ENCODE measurements at places on chromosomes 7 and 10. TPM values are rescaled to one million over a fixed set of nuclear protein-coding genes. Genes with fewer than 3 reads are reported as not detected.

The EGFR gene
- 78.3 TPM for total RNA-seq

The NPSR1 gene
- not detected for total RNA-seq

The CALY gene
- not detected for total RNA-seq

The C10orf53 gene
- not detected for total RNA-seq

The MYL10 gene
- not detected for total RNA-seq

The DCLRE1C gene
- total RNA-seq = 11.3 TPM

The TRIM73 gene
- 4.4 TPM for total RNA-seq

The C10orf105 gene
- 0.52 TPM for total RNA-seq

The KLF14 gene
- total RNA-seq = not detected

The GOLGA7B gene
- total RNA-seq = 0.98 TPM

The FASTK gene
- total RNA-seq = 54.2 TPM

GRCh38 chr7:26449175-26450165 is 157.8 kb downstream of the SNX10 start:
- DNase-seq = no peak
- H3K27me3 ChIP-seq = no peaks in the 10 kb centered on the region
- H3K27ac ChIP-seq = no peak overlapping the region
- no peak overlapping the region for H3K4me3 ChIP-seq
- no peaks in the 10 kb centered on the region for H3K4me1 ChIP-seq

DNA sequence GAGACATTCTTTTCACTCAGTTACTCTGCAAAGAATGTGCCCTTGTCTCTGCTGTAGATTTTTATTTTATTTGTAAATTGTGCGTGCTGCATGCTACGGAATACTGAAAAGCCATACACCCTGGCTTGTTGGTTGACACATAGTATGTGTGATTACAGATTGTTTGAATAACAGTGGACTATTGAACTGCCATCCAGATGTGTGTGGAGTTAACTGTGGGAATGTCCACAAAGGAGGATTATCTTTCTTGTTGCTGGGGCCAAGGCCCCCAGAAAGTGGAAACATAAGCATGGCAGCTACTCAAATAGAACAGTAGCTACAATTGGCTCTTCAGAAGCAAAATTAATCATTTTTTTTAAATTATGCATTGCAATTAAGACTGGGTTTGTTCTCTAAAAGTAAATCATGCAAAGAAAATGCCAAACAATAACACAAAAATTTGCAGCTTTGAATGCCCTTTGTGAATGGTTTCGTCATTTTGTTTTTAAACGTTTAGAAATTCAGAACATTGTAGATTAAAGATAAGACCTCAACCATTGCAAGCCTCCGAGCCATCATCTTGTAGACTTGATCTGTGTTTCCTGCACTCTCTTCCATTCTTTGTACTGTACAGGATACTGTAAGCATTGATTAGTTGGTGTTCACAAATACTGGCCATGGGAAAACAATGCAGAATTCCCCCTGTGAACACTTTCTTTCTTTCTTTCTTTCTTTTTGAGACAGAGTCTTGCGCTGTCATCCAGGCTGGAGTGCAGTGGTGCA is 210.3 kb upstream of the TCF7L2 start:
- H3K27me3 ChIP-seq = no peaks in the 10 kb centered on the region
- H3K36me3 ChIP-seq = no peaks in the 10 kb centered on the region
- no peak for DNase-seq
- no peak overlapping the region for H3K4me3 ChIP-seq
- H3K4me1 ChIP-seq = peaks cover 17% of the 10 kb centered on the region

DNA sequence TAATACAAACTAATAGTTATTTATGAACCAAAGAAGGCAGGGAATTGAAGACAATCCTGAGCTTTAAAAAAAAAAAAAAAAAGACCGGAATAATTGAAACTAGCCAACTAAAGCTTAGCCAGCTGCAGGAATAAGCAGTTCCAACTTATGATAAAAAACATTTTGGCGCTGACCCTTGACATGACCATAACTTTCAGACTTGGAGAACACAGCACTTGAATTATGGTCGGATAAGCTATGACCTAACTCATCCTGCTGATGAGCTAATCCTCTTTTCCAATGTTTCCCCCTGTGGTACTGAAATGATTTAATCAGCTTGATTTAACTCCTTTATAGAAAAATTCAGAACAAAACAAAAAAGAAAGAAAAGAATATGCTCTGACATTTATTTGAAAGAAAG is 181.8 kb downstream of the DGKB start:
- no peaks in the 10 kb centered on the region for H3K27me3 ChIP-seq
- no peak for DNase-seq
- H3K27ac ChIP-seq = no peak overlapping the region
- H3K4me1 ChIP-seq = no peaks in the 10 kb centered on the region

DNA sequence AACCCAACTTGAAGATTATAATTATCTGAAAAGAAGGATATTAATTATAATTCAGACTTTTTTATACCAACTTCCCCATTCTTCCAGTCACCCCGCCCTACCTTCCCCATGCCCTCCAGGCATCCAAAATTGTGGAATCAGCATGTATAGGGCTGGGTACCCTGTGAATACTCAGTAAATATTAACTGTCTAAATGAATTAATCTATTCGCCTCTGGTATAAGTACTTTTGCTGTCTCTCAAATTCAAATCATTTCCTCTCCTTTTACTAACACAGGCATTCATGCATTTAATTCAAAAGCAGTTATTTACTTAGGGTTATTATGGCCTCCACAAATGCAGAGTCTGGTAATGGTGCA is 26.5 kb upstream of the GOT1 start:
- H3K4me1 ChIP-seq = no peaks in the 10 kb centered on the region
- H3K4me3 ChIP-seq = no peak overlapping the region
- no peak overlapping the region for H3K27ac ChIP-seq
- peaks cover 28% of the 10 kb centered on the region for H3K27me3 ChIP-seq

DNA sequence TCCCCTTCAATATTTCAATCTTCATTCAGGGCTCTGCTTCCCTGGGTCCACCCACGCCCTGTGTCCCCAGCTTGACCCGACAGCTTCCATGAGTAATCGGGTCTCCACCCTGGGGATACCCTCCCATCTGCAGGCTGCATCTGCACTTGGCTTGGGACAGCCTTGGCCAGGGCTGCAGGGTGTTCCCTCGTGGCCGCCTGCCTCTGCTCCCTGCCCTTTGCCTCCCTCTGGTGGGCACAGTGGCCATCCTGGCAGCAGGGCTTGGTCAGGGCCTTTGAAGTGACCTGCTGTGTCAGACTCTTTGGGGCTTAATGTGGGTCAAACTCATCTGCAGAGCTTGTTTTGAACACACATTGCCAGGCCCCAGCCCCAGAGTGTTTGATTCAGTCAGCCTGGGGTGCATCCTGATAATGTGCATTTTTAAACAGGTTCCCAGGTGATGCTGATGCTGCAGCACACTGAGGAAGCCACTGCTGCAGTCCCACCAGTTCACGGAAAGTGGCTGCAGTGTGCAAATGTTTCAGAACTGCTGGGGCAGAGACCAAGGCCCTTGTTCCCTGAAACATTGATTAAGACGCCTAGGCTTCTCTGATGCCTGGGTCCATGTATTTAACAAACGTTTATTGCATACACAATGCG is 80.7 kb upstream of the SEC61G start:
- H3K4me3 ChIP-seq = no peak overlapping the region
- H3K4me1 ChIP-seq = no peaks in the 10 kb centered on the region
- H3K36me3 ChIP-seq = no peaks in the 10 kb centered on the region
- no peak overlapping the region for H3K27ac ChIP-seq
- DNase-seq = peak; percentile 86

DNA sequence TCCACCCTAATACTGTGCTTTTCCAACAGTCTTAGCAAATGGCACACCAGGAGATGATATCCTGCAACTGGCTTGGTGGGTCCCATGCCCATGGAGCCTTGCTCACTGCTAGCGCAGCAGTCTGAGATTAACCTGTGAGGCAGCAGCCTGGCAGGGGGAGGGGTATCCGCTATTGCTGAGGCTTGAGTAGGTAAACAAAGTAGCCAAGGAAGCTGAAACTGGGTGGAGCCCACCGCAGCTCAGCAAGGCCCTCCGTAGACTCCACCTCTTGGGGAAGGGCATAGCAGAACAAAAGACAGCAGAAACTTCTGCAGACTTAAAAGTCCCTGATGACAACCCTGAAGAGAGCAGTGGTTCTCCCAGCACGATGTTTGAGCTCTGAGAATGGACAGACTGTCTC is 399.0 kb downstream of the CCSER2 start:
- no peaks in the 10 kb centered on the region for H3K4me1 ChIP-seq
- no peak for DNase-seq
- H3K27me3 ChIP-seq = no peaks in the 10 kb centered on the region
- H3K36me3 ChIP-seq = no peaks in the 10 kb centered on the region
- no peak overlapping the region for H3K27ac ChIP-seq

GRCh38 chr10:5323446-5323845 is 41.3 kb upstream of the UCN3 start:
- no peaks in the 10 kb centered on the region for H3K36me3 ChIP-seq
- H3K27ac ChIP-seq = no peak overlapping the region
- H3K27me3 ChIP-seq = no peaks in the 10 kb centered on the region
- H3K4me1 ChIP-seq = no peaks in the 10 kb centered on the region

GRCh38 chr10:1120306-1120705 is 64.1 kb downstream of the WDR37 start:
- no peak overlapping the region for H3K27ac ChIP-seq
- H3K36me3 ChIP-seq = peaks cover 84% of the 10 kb centered on the region
- no peaks in the 10 kb centered on the region for H3K4me1 ChIP-seq
- no peak overlapping the region for H3K4me3 ChIP-seq
- H3K27me3 ChIP-seq = no peaks in the 10 kb centered on the region

- no peak overlapping the region for H3K4me3 ChIP-seq
- no peak overlapping the region for H3K27ac ChIP-seq
- H3K27me3 ChIP-seq = no peaks in the 10 kb centered on the region
- no peak for DNase-seq
- H3K36me3 ChIP-seq = no peaks in the 10 kb centered on the region
These were observed 81.9 kb downstream of the SKAP2 start for GRCh38 chr7:26782501-26782900.

GRCh38 chr7:776992-777727 is 50.1 kb upstream of the PRKAR1B start:
- no peak overlapping the region for H3K27ac ChIP-seq
- DNase-seq = no peak
- no peak overlapping the region for H3K4me3 ChIP-seq
- peaks cover 3% of the 10 kb centered on the region for H3K4me1 ChIP-seq

- H3K27ac ChIP-seq = no peak overlapping the region
- peaks cover 4% of the 10 kb centered on the region for H3K4me1 ChIP-seq
- H3K27me3 ChIP-seq = no peaks in the 10 kb centered on the region
- no peak overlapping the region for H3K4me3 ChIP-seq
These were observed 274.2 kb downstream of the BAMBI start for GRCh38 chr10:28951484-28951883.

GRCh38 chr7:157951300-157952049 is 614.7 kb downstream of the DNAJB6 start:
- H3K4me3 ChIP-seq = no peak overlapping the region
- H3K36me3 ChIP-seq = no peaks in the 10 kb centered on the region
- H3K27ac ChIP-seq = no peak overlapping the region
- no peaks in the 10 kb centered on the region for H3K27me3 ChIP-seq
- no peaks in the 10 kb centered on the region for H3K4me1 ChIP-seq

- H3K4me3 ChIP-seq = no peak overlapping the region
- H3K36me3 ChIP-seq = no peaks in the 10 kb centered on the region
These were observed 796.8 kb downstream of the KCNMA1 start for GRCh38 chr10:76840802-76841201.

DNA sequence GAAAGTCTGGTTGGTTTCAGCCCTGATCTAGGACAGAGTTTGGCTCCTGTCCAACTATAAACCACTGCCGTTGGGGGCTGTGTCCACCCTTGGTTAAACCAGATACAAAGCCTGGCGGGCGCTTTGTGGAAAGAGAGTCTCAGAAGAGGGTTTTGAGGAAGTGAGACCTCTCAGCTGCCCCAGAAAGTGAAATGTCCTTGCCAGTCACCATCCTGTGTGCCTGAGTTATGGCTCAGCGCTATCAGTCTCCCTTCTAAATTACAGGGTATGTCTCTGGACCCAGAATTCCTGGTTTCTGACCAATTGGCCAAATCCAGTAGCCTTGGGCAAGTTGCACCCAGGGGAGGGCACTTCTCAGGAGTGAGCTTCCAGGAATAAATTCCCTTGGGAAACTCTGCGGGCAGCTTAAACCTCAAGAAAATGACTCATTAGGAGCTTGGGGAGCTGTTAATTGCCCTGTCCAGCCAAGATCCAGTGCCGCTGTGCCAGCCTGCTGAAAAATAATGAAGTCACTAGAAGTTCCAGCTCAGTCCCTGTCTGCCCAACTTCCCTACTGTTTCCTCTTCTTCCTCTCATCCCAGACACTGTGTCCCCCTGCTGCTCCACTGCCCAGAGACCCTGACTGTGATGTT is 66.7 kb upstream of the PDZD8 start:
- no peaks in the 10 kb centered on the region for H3K4me1 ChIP-seq
- H3K36me3 ChIP-seq = no peaks in the 10 kb centered on the region
- H3K27me3 ChIP-seq = no peaks in the 10 kb centered on the region
- H3K27ac ChIP-seq = no peak overlapping the region
- H3K4me3 ChIP-seq = no peak overlapping the region

DNA sequence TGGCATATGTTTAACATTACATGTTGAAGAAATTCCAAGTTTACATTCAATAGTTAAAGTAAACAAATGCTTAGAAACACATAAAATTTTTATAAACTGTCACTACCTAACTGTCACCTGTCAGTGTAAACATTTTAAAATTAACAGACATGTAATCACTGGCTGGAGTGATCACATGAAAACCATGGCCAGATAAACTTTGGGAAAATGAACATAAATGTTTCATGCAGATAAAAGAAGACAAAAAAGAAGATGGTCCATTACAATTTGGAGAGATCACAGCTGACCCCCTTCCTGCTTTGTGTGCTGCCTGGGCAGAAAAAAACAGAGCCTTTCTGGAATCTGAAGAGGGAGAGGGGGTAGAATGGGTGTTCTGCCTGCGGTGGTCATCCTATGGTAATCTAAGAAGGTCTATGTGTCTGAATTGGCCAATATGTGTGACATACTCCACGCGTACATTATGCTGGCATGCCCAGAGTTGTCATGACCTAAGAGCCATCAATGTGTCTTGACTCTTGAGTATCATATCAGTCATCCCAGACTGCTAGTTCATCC is 57.5 kb upstream of the MEOX2 start:
- no peaks in the 10 kb centered on the region for H3K36me3 ChIP-seq
- no peak overlapping the region for H3K27ac ChIP-seq
- peaks cover 5% of the 10 kb centered on the region for H3K4me1 ChIP-seq
- H3K4me3 ChIP-seq = no peak overlapping the region
- DNase-seq = no peak
- no peaks in the 10 kb centered on the region for H3K27me3 ChIP-seq

- H3K4me3 ChIP-seq = no peak overlapping the region
- peak; percentile 74 for DNase-seq
- H3K27me3 ChIP-seq = no peaks in the 10 kb centered on the region
- H3K36me3 ChIP-seq = peaks cover 19% of the 10 kb centered on the region
These were observed 276.2 kb downstream of the USP6NL start for GRCh38 chr10:11335167-11335652.

DNA sequence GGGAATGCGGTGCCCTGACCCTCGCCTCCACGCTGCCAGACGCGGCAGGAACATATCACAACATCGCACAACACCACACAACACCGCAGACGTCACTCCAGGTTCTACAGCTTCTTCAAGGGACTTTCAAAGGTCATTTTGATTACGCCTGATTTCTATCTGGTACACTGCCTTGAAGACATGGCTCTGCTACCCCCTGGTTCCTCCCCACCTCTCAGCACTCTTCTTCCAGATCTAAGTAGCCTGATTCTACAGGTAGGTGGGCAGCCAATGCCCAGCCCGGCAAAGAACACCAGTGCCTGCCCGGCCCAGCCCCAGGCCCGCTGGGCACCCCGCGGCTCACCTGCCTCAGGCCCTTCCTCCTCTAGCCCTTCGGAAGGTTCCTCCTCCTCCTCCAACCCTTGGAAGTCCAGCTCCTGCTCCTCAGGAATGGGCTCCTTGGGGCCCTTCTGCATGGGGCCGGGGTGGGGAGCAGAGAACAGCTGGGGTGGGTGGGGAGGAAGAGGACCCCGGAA is 8.4 kb downstream of the GIGYF1 start:
- H3K36me3 ChIP-seq = peaks cover 77% of the 10 kb centered on the region
- no peaks in the 10 kb centered on the region for H3K4me1 ChIP-seq
- H3K27ac ChIP-seq = no peak overlapping the region
- H3K27me3 ChIP-seq = no peaks in the 10 kb centered on the region
